ENCODE measurements at places on chromosomes 5 and 9.

- no peak for DNase-seq
These were observed 125.0 kb downstream of the DTWD2 start for GRCh38 chr5:118863345-118863744.

- DNase-seq: no peak
These were observed 89.9 kb downstream of the HSPA4 start for GRCh38 chr5:133141746-133142145.

DNA sequence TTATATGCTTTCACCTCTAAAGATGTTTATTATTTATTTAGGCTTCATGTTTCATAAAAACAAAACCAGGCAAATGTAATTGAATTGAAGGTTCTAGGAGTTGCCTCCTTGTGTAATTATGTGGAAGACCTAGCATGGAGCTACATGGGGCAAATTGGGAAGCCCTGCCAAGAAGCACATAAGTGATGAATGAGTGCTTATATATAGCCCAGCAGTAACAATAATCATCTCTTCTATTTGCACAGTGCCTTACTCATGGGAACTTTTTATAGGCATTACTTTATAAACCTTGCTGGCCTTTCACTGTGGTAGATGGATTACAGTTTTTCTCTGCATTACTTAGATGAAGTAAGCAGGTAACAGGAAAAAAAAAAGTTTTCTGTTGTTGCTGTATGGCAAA, 40.0 kb upstream of the GRAMD2B start:
- DNase-seq: no peak

GRCh38 chr5:6544561-6544935, 88.3 kb downstream of the NSUN2 start:
- no peak for DNase-seq

- DNase-seq: no peak
These were observed 32.0 kb downstream of the ANGPTL2 start for GRCh38 chr9:127090341-127090985.

DNA sequence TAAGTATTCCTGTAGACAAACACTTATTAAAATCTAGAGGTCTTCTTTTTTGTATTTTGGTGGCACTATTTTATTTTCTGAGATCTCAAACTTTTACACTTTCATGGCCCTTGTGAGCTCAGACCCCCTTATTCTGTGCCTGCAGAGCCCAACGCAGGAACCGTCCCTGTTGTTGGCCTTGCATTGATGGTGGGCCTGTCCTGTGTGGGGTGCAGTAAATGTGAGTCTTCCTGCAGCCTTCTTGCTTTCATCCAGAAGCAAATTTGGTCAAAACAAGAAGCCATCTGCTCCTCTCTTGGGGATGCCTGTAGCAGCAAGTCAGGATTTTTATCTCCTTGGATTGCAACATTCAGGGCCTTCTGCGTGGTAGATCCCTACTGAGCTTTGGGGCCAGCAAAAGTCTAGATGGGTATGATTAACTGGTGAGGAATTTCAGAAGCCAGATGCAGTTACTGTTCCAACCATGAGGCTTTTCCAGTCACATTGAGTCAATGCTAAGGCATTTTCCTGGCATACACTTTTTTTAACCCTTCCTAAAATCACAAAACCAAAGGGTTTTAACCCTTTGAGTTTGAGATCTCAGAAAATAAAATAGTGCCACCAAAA, 31.7 kb downstream of the BASP1 start:
- DNase-seq: no peak

DNA sequence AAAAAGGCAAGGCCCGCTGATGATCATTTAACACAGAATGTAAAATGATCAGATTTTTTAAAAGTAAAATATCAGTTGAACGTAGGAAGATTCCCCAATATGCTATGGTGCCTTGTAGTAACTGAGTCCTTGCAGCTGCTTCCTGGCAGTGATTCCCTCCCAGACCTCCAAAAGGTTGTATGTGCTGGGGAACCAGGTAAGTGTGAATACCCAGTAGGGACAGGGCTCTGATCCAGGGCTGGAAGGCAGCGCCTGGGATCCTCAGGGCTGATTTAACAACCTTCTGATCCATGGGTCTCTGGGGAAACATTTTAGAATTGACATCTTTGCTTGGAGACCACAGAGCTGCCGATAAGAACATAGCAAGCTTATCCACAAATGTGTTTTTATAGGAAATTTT, 76.7 kb upstream of the IL6ST start:
- no peak for DNase-seq

GRCh38 chr9:4938496-4938895, 46.6 kb upstream of the JAK2 start:
- DNase-seq: no peak

DNA sequence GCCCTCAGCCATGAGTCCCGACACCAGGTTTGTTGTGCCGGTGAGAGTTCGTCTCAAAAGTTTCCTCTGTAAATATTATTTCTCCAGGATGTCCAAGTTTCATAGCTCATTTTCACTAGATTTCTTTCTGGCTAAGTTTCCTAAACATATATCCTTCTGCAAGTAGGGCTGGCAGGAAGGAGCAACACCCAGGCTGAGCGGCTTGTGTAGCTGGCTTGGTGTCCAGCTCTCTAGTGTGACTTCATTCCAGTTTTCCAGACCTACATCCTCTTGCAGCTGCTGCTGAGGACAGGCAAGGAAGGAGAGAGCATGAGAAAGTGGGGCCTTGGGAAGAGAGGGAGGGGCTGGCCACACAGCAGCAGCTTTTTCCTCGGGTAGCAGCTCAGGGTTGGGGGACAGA, 80.3 kb downstream of the FGF1 start:
- no peak for DNase-seq

DNA sequence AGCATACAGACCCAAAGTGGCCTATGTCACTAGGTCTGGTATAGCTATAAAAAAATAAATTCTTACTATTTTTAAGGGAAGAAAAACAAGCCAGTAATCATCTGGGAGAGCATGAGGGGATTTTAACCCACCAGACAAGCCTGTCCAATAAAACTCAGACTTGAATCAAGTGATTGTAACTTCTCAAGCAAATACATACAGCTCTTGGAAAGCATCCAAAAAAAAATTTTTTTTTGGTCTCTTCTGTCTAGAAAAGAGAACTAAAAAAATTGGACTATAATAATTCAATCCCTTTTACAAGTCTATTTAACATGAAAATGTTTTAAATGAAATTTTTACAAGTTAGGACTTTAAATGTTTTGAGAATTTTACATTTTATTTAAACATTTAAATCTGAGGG, 61.7 kb downstream of the FBXL17 start:
- no peak for DNase-seq

- DNase-seq: no peak
These were observed 19.0 kb downstream of the GLRX start for GRCh38 chr5:95803271-95804148.

DNA sequence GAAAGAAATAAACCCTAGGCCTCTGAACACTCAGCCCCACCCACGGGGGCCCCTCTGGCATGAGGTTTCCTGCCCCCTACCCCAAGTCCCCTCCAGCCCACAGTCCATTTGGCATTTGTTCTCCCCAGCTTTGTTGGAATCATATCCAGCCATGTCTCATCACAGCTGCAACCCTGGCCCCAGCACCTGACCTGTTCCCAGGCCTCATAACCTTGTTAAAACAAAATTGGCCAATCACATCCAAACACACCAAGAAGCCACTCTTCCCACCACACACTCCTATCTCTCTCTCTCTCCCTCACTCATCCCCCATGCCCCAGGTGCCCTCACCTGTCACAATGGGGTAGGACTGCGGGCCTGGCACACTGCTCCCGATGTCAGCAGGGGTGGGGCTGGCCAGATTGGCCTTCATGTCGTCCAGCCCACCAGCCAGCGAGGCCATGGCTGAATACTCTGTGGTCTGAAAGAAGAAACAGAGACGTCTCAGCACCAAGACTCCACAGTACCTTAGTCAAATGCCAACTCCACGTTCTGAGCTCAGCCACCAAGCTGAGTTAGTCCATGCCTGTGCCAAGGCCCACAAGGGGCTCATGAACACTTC, 110.9 kb downstream of the PAX5 start:
- DNase-seq: no peak
